ENCODE measurements at places on chromosomes 2 and 18. TPM values are rescaled to one million over a fixed set of nuclear protein-coding genes. Genes with fewer than 3 reads are reported as not detected.

DNA sequence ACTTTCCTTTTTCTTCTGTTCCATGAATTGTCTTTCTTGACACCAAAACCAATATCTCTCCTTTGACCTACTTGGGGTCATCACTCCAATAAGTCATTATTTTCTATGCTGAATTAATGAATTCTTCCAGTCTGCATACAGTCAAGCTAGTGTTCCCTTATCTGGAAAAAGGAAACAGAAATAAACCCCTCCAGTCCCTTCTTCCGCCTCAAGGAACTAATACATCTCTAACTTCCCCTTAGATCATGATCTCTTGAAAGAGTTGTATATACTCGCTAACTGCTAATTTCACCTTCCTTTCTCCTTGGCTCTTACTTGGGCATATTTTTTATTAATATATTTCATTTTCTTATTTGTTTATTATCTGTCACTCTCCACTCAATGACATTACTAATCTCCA, 7.3 kb upstream of the ARHGAP15 start:
- no peak for DNase-seq

GRCh38 chr2:144712550-144712940, 192.6 kb upstream of the ZEB2 start:
- no peak for DNase-seq

DNA sequence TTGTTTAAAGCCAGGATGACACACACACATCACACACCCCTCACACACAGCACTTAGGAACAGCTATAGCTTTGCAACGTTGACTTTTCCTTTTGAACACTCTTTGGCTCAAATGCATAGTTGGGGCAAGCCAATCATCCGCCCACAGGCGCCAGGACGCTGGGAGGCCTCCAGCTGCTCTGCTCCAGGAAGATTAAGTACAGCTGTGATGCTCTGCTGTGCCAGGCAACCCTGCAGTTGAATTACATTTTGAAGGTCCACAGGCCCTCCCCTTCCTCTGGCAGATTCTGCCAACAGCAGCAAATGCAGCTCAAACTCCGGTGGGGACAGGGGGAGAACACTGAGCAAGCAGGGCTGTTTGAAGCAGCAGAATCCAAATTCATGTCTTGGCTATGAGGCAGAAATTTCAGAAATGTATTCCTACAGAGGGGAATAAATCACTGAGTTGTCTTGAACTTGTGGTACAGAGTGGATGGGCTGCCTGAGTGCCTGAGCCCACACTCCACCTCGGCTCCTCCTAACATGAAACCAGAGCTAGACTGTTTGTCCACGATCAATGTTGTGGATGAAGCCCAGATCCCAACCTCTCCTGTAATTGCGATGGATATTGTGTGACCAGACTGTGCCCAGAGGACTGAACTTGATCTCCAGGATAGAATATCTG, 86.5 kb upstream of the PPP1CB start:
- DNase-seq, result peak; percentile 85

GRCh38 chr2:39715095-39715494, 49.4 kb downstream of the TMEM178A start:
- DNase-seq, result no peak

DNA sequence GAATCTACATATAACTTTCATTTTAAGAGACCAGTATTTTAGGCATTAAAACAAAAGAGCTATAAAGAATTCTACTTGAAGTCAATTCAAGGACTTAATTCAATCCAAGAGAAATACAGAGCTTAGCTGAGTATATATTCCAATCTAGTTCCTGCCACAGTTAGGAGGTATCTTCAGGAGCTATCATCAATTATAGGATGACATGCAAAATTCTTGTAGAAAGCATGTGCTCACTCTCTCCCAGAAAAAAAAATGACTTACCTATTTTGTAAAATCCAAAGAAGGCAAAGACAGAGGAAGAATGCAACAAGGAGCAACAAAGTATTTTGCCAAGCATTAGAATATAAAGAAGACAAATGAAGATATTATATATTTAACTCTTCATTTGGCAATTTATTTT, 31.8 kb upstream of the CFAP36 start:
- no peak for DNase-seq

Gene SERPINB10
- total RNA-seq, result not detected

Gene EIF2B4
- total RNA-seq, result 48.2 TPM
